Endothelial cell of coronary artery (primary cell): ENCODE measurements at places on chromosomes 1 and 21. TPM values are rescaled to one million over a fixed set of nuclear protein-coding genes. Genes with fewer than 3 reads are reported as not detected.

SPRR3 gene
- total RNA-seq = not detected in 2 replicates

TMEM9 gene
- 59.1 and 73.8 TPM in 2 replicates for total RNA-seq

LMOD1 gene
- 0.09 and 1.2 TPM in 2 replicates for total RNA-seq

CENPF gene
- total RNA-seq = 15.2 and 46.5 TPM in 2 replicates

HMGB4 gene
- not detected in 2 replicates for total RNA-seq

AMY1B gene
- not detected in 2 replicates for total RNA-seq

PRELP gene
- total RNA-seq = under 0.01 TPM in 1 of 2 replicates, not detected in the other

AZIN2 gene
- total RNA-seq = 1.8 and 2.8 TPM in 2 replicates

LEFTY1 gene
- total RNA-seq = not detected in 2 replicates

GLIS1 gene
- 0.28 TPM in 1 of 2 replicates, not detected in the other for total RNA-seq

HEYL gene
- total RNA-seq = 0.47 TPM in 1 of 2 replicates, not detected in the other

TMEM240 gene
- total RNA-seq = 2.8 and 3.1 TPM in 2 replicates

LSM10 gene
- 8.7 and 11.6 TPM in 2 replicates for total RNA-seq

OLFML2B gene
- 0.09 and 0.28 TPM in 2 replicates for total RNA-seq

GUCA2A gene
- total RNA-seq = not detected in 2 replicates

MNDA gene
- total RNA-seq = not detected in 2 replicates

RRP1 gene
- 18.4 and 22.7 TPM in 2 replicates for total RNA-seq

IVNS1ABP gene
- total RNA-seq = 59.5 and 68.1 TPM in 2 replicates
